ENCODE measurements at places on chromosomes 7 and 10. TPM values are rescaled to one million over a fixed set of nuclear protein-coding genes. Genes with fewer than 3 reads are reported as not detected.

Gene IKZF1
- total RNA-seq = not detected

Gene AUTS2
- 3.0 TPM for total RNA-seq

Gene PTPN20
- total RNA-seq = not detected

Gene GOLGA7B
- total RNA-seq = not detected

Gene CRTAC1
- not detected for total RNA-seq

Gene ZNF117
- 8.4 TPM for total RNA-seq

- DNase-seq = no peak
Measured at GRCh38 chr7:99095698-99096097, 48.2 kb downstream of the SMURF1 start.

- peak; percentile 7 for DNase-seq
Measured at GRCh38 chr10:75466886-75467285, 35.5 kb downstream of the LRMDA start.

DNA sequence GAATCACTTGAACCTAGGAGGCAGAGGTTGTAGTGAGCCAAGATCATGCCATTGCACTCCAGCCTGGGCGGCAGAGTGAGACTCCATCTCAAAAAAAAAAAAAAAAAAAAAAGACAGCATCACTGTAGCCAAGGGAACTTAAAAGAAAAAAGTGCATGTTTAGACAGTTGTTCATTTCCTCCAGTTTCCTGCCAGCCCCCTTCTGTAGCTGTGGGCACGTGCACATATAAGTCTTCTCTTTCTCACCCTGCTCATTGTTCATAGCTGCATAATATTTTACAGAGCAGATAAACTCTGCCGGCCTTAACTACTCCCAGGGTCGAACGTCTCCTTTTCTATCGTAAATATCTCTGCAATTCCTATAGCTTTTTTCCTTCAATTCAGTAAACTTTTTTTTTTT, 132.6 kb downstream of the LHPP start:
- no peak for DNase-seq

DNA sequence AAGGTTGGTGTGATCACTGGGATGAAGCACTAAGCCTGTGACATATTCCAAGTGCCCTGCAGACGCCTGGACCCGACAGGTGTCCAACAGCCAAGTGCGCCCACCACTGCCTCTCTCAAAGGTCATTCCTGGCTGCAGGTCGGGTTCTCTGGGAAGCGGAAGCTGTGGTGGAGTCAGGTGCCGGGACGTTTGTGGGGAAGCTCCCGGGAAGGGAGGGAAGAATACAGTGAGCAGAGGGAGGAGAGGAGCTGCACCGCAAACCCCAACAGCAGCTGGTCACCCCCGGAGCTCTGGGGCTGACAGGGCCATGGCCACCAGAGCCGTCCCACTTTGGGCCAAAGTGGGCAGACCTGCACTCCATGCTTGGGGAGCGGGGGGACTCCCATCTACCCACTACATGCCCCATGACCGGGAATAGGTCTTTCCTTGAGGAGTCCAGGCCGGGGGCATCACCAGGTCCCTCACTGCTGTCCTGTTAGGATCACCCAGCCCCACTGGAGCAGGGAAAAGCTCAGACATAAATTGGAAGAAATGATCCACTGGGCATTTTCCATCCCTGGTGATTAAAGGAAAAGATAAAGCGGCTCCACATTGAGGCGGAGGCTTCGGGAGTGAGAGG, 84.5 kb upstream of the PPP2R2D start:
- DNase-seq = no peak

- DNase-seq = peak; percentile 45
Measured at GRCh38 chr10:104259999-104260774, 5.5 kb downstream of the GSTO1 start.
